Activated naive CD8-positive, alpha-beta T cell treated with anti-CD3 and anti-CD28 coated beads for 36 hours (primary cell): ENCODE measurements at places on chromosomes 5 and 9. TPM values are rescaled to one million over a fixed set of nuclear protein-coding genes. Genes with fewer than 3 reads are reported as not detected.

DNA sequence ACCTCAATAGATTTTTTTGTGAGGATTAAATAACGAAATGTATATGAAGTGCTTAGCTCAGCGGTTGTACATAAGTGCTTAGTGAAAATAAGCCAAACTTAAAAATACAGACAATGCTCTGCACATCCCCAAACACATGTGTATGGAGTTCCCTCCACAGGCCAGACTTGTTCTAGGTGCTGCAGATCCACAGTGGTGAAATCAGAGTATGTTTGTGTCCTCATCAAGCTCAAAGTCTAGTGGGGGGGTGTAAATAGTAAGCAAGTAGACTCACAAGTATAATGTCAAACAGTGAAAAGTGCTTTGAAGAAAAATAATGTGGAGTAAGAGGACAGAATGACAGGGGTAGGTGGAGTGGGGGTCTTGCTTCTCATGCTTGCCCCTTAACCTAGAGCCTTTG lies 157.4 kb upstream of the SPRY4 start:
- peaks cover 13% of the 10 kb centered on the region for H3K36me3 ChIP-seq
- no peak for DNase-seq
- peaks cover 13% of the 10 kb centered on the region for H3K27me3 ChIP-seq
- H3K4me3 ChIP-seq, result no peak overlapping the region
- no peak overlapping the region for H3K27ac ChIP-seq

DNA sequence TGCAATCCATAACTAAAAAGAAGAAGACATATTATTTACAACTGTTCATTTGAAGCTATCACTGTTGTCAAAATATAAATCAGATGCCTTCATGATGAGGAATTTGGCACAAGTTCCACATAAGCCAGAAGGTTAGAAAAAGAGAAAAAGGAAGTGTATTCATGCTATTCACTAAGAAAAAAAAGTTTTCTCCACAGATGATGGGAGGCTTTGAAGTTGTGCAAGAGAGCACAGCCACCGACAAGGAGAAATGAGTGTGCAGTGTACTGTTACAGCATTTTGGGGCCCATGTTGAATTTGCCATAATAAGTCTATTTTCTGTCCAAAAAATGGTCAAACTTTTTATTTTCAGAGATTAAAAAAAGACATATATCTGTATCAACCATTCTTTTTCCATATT lies 32.9 kb upstream of the IFNK start:
- H3K4me3 ChIP-seq, result no peak overlapping the region
- no peak overlapping the region for H3K27ac ChIP-seq
- peaks cover 8% of the 10 kb centered on the region for H3K4me1 ChIP-seq
- DNase-seq, result no peak

DNA sequence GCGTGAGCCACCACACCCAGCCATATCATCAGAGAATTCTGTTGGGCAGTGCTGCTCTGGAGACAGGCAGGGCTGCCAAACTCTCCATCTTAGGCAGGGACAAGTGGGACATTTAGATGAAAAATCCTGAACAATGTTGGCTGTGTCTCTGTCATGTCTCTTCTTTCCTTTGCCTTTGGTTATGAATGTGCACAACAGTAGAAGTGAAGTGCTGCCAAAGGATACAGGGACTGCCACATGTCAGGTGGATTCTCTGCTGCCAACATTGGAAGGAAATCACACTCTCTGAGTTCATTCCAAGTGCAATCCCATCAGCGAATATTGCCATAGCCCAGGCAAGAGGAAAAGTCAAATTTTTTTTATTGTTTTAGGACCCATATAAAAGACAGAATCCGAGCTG lies 348.8 kb downstream of the TRPM3 start:
- H3K4me3 ChIP-seq, result no peak overlapping the region
- DNase-seq, result no peak
- H3K4me1 ChIP-seq, result no peaks in the 10 kb centered on the region
- peaks cover 9% of the 10 kb centered on the region for H3K27me3 ChIP-seq

DNA sequence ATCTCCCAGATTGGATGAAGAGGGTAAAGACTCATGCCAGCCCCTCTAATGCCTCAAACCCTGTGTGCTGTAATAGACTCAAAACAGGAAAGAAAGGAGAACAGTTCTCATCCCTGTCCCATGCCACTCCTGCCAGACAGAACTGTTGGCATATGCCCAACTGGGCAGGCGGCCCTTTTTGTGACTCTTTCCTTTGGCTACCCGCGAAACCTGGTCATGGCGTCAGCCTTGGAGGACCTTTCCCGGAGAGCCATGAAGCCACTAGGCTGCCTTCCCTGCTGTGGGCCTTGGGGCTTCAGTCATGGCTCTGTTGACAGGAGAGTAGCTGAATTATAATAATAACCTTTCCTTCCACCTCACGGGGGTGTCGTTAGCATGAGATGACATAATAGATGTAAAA lies 75.9 kb upstream of the SEMA6A start:
- H3K4me1 ChIP-seq, result no peaks in the 10 kb centered on the region
- no peaks in the 10 kb centered on the region for H3K36me3 ChIP-seq
- no peak overlapping the region for H3K27ac ChIP-seq
- no peak overlapping the region for H3K4me3 ChIP-seq

- H3K36me3 ChIP-seq, result no peaks in the 10 kb centered on the region
- DNase-seq, result no peak
- H3K4me1 ChIP-seq, result no peaks in the 10 kb centered on the region
- no peaks in the 10 kb centered on the region for H3K27me3 ChIP-seq
- no peak overlapping the region for H3K4me3 ChIP-seq
- H3K27ac ChIP-seq, result no peak overlapping the region
These were observed 472.0 kb upstream of the PAPPA start for GRCh38 chr9:115681585-115681984.

DNA sequence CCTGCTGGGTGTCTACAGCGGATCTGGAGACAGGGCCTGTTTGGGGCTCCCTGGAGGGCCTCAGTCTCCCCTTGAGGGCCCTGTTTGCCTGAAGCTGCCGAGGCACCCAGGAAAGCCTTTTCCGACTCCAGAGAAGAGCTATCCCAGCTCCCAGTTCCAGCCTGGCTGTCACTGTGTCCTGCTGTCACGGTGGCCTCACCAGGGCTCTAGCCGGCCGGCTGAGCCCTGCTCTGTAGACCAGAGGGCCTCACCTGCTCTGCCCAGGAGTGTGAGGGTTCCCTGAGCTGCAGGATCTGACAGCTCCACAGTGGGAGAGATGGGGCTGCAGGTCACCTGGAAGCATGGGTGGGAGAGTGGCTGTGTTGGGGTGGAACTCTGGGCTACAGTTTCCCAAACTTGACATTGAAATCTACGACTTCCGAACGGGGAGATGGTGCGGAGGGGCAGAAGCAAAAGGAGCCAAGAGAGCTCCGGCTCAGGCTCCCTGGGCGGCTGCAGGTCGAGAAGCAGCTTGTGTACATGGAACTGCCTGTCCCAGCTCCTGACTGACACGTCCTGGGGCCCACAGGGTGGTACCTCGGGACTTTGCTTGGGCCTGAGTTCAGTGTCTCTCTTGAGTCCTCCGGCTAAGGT lies 94.9 kb downstream of the CACNA1B start:
- no peak overlapping the region for H3K27ac ChIP-seq
- H3K4me1 ChIP-seq, result no peaks in the 10 kb centered on the region
- DNase-seq, result no peak
- H3K27me3 ChIP-seq, result peaks cover 11% of the 10 kb centered on the region
- H3K36me3 ChIP-seq, result no peaks in the 10 kb centered on the region

GRCh38 chr9:135443797-135444425 lies 35.7 kb upstream of the PPP1R26 start:
- H3K4me1 ChIP-seq, result no peaks in the 10 kb centered on the region
- no peak overlapping the region for H3K4me3 ChIP-seq
- H3K27ac ChIP-seq, result no peak overlapping the region
- DNase-seq, result no peak
- H3K27me3 ChIP-seq, result peaks cover 11% of the 10 kb centered on the region

- H3K27ac ChIP-seq, result no peak overlapping the region
- H3K4me1 ChIP-seq, result no peaks in the 10 kb centered on the region
- H3K36me3 ChIP-seq, result peaks cover 1% of the 10 kb centered on the region
- no peak overlapping the region for H3K4me3 ChIP-seq
These were observed 4.8 kb downstream of the PRSS3 start for GRCh38 chr9:33799928-33800704.

- no peaks in the 10 kb centered on the region for H3K4me1 ChIP-seq
- no peak for DNase-seq
- H3K36me3 ChIP-seq, result no peaks in the 10 kb centered on the region
- no peaks in the 10 kb centered on the region for H3K27me3 ChIP-seq
- no peak overlapping the region for H3K4me3 ChIP-seq
These were observed 8.0 kb downstream of the TAF1L start for GRCh38 chr9:32627394-32627954.

DNA sequence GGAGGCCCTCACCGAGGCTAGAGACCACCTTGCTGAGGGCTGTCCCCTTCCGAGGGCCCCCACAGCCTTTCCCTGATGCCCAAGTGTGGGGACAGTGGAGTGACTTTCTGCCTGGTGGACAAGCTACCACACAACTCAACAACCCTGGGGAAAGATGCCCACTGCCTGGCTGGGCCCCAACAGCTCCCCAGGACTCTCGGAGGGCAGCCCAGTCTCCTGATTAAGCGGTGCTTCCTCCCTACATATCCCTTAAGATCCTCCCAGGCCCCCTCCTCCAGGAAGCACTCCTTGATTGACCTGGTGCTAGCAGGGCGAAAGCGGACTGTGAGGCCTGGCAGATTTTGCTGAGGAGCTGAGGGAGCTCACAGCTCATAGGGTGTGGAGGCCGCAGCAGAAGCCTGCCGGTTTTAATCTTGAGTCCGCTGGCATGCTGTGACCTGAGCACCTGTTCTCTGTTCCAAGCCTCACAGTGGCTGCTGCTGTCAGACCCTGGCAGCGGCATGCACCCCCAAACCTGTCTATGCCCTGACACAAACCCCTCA lies 2.2 kb downstream of the NSMF start:
- no peak overlapping the region for H3K27ac ChIP-seq
- peaks cover 12% of the 10 kb centered on the region for H3K4me1 ChIP-seq
- no peak for DNase-seq
- H3K4me3 ChIP-seq, result no peak overlapping the region
- H3K27me3 ChIP-seq, result no peaks in the 10 kb centered on the region

DNA sequence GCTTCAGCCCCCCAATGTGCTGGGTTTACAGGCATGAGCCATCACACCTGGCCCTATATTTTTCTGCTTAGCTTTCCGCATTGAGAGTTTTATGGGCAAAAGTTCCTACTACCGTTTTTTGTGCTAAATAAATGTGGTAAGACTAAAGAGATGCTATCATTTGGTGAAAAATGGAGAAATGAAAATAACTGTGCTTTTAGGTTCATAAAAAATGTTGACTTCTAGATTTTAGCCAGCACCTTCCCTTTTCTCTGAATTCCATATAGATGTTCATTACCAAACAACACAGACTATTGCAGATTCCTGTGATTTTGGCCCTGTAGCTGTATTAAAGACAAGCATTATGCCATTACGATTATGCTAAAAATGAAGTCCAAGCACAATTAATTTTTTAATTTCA lies 72.0 kb upstream of the CTSL start:
- no peaks in the 10 kb centered on the region for H3K27me3 ChIP-seq
- DNase-seq, result no peak
- no peaks in the 10 kb centered on the region for H3K36me3 ChIP-seq
- H3K4me3 ChIP-seq, result no peak overlapping the region
- H3K4me1 ChIP-seq, result no peaks in the 10 kb centered on the region

- H3K4me1 ChIP-seq, result no peaks in the 10 kb centered on the region
- DNase-seq, result no peak
- H3K27ac ChIP-seq, result no peak overlapping the region
- no peaks in the 10 kb centered on the region for H3K36me3 ChIP-seq
- no peaks in the 10 kb centered on the region for H3K27me3 ChIP-seq
These were observed 657.9 kb downstream of the ACTL7B start for GRCh38 chr9:108197899-108198298.

DNA sequence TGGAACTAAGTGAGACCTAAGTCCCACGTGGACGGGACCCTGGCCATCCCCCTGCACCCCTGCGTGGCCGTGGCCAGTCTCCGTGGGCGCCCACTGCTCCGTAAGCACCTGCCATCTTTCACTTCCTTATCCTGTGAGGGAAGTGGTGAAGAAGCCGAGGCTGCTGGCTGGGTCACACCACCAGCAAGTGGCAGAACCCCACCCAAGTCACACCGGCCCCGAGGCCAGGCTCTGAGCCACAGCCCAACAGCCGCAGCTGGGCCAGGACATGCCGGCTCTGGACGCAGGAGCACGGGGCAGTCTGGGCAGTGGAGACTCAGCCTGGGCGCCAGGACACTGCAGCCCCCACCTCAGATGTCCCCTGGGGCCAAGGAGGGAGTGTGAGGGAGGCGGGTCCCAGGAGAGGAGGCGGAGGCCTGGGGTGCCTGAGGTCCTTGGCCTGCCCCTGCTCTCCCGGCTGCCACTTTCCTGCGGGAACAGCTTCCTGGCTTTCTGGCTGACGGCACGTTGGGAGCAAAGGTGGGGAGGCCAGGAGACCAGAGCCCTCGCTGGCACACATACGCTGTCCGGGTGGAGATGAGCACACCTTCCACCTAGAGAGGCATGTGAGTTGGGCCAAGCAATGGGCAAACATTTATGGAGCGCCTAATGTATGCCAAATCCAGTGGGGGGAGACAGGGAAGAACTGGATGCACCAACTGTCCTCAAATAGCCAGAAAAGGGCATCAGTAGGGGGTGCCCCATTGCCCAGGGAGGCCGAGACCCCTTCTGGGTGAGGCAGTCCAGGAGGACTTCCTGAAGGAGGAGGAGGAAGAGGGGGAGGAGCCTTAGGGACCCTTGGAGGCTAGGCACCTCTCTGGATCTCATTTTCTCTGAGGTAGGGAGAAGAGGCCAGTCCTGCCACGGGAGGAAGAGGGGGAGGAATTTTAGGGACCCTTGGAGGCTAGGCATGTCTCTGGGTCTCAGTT lies 43.9 kb upstream of the EGFL7 start:
- no peaks in the 10 kb centered on the region for H3K27me3 ChIP-seq
- no peak overlapping the region for H3K27ac ChIP-seq
- no peaks in the 10 kb centered on the region for H3K36me3 ChIP-seq
- H3K4me3 ChIP-seq, result no peak overlapping the region

GRCh38 chr9:131449276-131449675 lies 53.4 kb upstream of the POMT1 start:
- peak overlapping the region; percentile 67 for H3K27ac ChIP-seq
- no peaks in the 10 kb centered on the region for H3K27me3 ChIP-seq
- no peak for DNase-seq
- no peak overlapping the region for H3K4me3 ChIP-seq
- peaks cover 24% of the 10 kb centered on the region for H3K4me1 ChIP-seq

GRCh38 chr5:1879292-1880263 lies 3.1 kb downstream of the IRX4 start:
- H3K4me1 ChIP-seq, result peaks cover 20% of the 10 kb centered on the region
- no peak overlapping the region for H3K4me3 ChIP-seq
- H3K27me3 ChIP-seq, result peaks cover 77% of the 10 kb centered on the region
- no peak for DNase-seq
- H3K36me3 ChIP-seq, result no peaks in the 10 kb centered on the region

The SLC6A18 gene
- not detected for total RNA-seq

The UGT3A1 gene
- not detected for total RNA-seq

The SLC28A3 gene
- total RNA-seq, result 0.41 TPM

The ADGRD2 gene
- total RNA-seq, result not detected

The SPARC gene
- 0.62 TPM for total RNA-seq

The LEAP2 gene
- 1.8 TPM for total RNA-seq

The MELK gene
- total RNA-seq, result 46.9 TPM

The GPR21 gene
- 0.42 TPM for total RNA-seq

The MLANA gene
- not detected for total RNA-seq

The ABLIM3 gene
- not detected for total RNA-seq
